ENCODE measurements at places on chromosomes 13 and 19. TPM values are rescaled to one million over a fixed set of nuclear protein-coding genes. Genes with fewer than 3 reads are reported as not detected.

Gene SLITRK6
- 0.39 TPM for total RNA-seq

Gene TGFBR3L
- 1.7 TPM for total RNA-seq

Gene EFNA2
- total RNA-seq = 1.2 TPM

Gene ZNF90
- total RNA-seq = not detected

Gene UBAC2
- 66.9 TPM for total RNA-seq

Gene GIPC3
- total RNA-seq = 0.23 TPM

Gene SEMA6B
- 6.0 TPM for total RNA-seq

Gene CNN1
- 0.45 TPM for total RNA-seq

Gene CTXN1
- 22.8 TPM for total RNA-seq

Gene CEBPA
- total RNA-seq = 8.9 TPM

Gene SCAF1
- 67.0 TPM for total RNA-seq

Data from A549 treated with CORT108297 at 1 μM for 4 hours (cell line).